GM20000 (cell line): ENCODE measurements at places on chromosomes 7 and 10.

GRCh38 chr10:36096576-36096975, 454.5 kb upstream of the FZD8 start:
- DNase-seq, result no peak

DNA sequence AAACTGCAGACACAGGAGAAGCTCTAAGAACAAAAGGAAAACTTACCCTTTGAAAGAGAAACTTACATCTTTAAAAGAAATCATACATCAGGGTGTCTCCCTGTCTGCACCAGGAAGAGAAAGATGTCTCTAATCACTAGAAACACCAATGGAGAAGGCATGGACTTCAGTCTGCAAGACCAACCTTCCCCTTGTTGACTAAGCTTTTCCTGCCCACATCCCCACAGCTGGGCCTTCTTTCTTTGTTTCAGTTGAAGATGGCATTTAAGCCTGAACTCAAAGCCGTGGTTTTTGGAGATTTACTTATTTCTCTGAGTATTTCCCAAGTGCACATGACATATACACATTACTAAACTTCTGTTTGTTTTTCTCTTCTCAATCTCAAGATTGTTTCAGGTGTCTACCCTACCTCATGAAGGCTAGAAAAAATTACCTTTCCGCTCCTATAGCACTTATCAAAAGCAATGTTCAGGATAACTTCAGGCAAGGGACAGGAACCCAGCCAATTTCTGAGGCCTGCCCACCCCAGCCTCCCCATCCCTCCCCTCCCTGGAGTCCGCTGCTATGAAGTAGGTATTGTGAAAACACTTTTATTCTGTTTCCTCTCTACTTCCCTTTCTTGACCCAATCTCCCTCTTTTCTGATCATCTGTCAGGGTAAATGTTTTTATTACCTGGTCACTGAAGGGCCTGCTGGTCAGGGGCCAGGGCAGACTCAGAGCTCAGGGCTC, 2.8 kb upstream of the SLC29A3 start:
- no peak for DNase-seq

DNA sequence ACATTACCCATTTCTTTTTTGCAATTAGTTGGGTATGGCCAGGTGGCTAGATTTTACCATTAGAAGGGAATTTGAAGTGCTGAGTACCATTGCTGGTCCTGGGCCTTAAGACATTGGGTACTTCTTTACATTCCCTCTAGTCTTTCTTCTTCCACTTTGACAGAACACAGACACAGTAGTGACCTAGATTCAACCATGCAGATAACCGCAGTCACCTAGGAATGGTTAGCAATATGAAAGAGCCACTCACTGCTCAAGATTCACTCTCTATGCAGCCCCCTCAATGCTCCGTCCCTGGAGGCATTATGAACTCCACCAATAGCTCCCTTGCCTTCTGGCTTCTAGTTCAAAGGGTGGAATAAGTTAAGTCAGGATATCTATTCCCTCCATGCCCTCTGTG, 16.2 kb upstream of the PON1 start:
- no peak for DNase-seq

- no peak for DNase-seq
Measured at GRCh38 chr7:38658921-38659320, 27.7 kb upstream of the AMPH start.

GRCh38 chr10:90437452-90437851, 420.4 kb downstream of the HTR7 start:
- no peak for DNase-seq

- DNase-seq, result no peak
Measured at GRCh38 chr7:140719721-140720120, 23.2 kb downstream of the NDUFB2 start.

DNA sequence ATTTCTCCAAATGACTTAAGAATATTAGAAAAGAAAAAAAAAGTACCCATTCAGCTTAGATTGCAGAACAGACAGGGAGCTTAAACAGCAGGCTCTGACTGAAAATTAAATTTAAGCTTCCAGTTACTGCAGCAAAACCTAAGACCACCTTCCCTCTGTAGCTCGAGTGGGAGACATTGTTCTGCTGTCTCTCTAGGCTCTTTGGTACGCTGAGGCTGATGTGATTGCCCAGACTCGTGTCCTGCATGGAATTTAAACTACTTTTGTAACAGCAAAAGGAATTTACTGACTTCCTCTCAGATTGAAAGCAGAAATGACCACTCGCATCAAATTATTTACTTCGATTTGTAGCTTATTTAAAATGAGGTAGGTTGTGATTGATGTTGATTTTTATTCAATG, 124.6 kb downstream of the LRRTM3 start:
- DNase-seq, result no peak

DNA sequence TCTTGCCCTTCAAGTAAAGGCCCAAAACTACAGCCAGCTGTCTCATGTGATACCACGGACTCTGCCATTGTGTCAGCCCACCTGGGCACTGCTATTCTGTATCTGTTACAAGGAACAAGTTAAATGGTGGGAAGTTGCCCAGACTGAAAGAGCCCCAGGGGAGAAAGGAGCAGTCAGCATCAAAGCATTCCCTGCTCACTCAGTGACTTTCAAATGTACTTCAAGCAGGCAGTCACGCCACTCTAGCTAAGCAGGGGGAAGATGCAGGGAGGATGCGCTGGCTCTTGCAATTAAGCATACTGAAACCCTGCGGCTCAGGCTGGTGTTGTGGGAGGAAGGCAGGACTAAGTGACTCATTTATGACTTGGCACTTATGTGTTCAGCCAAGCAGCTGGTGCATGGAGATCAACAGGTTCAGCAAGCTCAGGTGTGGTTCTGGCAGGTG, 1249.6 kb downstream of the TYW1 start:
- DNase-seq, result no peak
